Upper lobe of right lung (tissue), 1 donor: ENCODE measurements at places on chromosomes 4 and X. TPM values are rescaled to one million over a fixed set of nuclear protein-coding genes. Genes with fewer than 3 reads are reported as not detected.

AMOT gene
- total RNA-seq = 14.7 TPM

TASL gene
- total RNA-seq = 4.0 TPM

NEIL3 gene
- total RNA-seq = 0.52 TPM

C1QTNF7 gene
- total RNA-seq = 15.1 TPM

ODAM gene
- 2.8 TPM for total RNA-seq

F8A3 gene
- total RNA-seq = not detected

SULT1B1 gene
- 9.2 TPM for total RNA-seq

TMPRSS11F gene
- total RNA-seq = not detected

TNIP3 gene
- total RNA-seq = 2.3 TPM

LRIT3 gene
- total RNA-seq = 0.14 TPM

PDE6B gene
- 9.1 TPM for total RNA-seq

ERCC6L gene
- not detected for total RNA-seq

EPGN gene
- total RNA-seq = 2.8 TPM

GRCh38 chrX:39613482-39613995 lies 484.2 kb downstream of the BCOR start:
- DNase-seq = no peak

DNA sequence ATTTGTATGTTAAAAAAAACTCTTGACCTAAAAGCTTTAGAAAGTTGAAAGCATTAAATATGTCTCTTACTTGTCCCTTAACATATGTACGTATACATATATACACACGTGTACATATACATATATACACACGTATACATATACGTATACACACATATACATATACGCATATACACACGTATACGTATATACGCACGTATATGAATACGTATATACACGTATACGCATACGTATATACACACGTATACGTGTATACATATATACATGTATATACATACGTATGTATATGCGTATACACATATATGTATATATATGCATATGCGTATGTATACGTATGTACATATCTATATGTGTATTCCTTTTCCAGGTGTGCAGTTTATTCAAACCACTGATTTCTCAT lies 3.8 kb downstream of the KDM6A start:
- DNase-seq = no peak

DNA sequence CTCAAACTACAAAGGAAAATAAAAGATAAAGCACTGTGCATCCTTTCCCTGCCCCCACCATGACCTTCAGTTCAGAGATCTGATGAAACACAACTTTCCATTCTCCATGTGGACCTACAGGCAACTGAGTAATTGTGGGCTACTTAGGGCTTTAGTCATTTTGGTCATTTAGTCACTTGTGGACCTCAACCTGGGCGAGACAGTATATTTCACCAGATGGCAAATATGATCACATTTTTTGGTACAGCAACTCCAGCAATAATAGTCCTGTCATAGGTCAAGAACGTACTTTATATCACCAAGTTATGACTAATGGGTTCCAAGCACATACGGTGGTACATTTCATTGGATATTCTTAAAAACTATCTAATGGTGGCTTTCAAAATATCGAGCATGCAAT lies 141.2 kb downstream of the PDGFC start:
- no peak for DNase-seq

DNA sequence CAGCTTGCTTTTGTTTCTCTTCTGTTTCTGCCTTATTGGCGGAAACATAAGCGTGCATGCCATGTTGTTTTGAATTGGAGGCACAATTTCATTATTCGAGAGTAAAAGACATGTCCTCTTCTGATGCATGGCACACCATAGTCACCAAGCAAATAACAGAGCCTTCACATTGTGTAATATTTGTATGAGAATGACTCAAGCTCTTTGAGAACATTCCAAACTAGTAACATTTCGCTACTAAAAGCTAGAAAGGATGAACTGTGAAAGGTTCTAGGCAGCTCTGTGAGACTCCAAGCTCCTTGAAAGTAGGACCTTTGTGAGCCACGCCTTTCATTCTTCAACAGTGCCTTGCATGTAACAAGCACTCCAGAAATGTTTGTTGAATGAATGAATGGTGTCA lies 9.2 kb upstream of the ANXA3 start:
- DNase-seq = no peak

- no peak for DNase-seq
Observed at GRCh38 chr4:140047017-140047640, 106.9 kb downstream of the MAML3 start.

DNA sequence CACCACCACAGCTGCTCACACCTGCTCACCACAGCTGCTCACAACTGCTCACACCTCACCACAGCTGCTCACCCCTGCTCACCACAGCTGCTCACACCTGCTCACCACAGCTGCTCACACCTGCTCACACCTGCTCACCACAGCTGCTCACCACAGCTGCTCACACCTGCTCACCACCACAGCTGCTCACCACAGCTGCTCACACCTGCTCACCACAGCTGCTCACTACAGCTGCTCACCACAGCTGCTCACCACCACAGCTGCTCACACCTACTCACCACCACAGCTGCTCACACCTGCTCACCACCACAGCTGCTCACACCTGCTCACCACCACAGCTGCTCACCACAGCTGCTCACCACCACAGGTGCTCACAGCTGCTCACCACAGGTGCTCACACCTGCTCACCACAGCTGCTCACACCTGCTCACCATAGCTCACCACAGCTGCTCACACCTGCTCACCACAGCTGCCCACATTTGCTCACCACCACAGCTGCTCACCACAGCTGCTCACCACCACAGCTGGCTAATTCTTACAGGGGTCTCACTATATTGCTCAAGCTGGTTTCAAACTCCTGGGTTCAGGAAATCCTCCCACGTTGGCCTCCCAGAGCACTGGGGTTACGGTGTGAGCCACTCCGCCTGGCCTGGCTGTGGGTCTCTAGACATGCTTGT lies 30.4 kb upstream of the CPLX1 start:
- peak; percentile 40 for DNase-seq

DNA sequence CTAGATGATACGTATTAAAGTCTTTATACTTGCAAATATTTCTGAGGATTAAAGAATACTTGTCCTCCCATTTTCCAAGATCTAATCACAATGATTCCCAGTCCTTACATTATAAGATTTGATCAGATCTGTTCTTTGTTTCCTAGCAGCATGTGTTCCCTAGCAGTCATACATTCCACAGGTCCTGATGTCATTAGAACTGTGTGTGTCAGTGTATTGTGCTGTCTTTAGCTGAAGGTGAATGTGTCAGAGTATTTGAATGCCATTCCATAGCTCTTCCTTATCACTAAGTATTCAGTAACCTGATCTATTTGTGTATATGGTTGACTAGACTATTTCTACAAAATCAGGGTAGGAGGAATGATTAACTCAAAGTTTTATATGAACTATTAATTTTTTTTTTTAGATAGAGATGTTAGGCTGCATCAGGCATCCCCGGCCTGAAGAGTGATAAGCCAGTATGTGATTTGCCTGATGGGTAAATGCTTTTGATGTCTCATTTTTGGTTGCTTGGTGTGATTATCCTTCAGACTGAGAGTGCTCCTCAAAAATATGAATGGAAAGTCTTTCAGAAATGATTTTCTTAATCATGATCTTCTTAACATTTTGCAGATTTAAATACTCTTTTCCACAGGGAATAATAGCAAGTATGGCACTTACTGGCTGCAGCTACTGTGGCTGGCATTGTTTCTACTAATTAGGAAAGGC lies 4.4 kb downstream of the ADGRL3 start:
- DNase-seq = no peak

GRCh38 chr4:176638992-176639391 lies 153.7 kb downstream of the VEGFC start:
- DNase-seq = no peak

DNA sequence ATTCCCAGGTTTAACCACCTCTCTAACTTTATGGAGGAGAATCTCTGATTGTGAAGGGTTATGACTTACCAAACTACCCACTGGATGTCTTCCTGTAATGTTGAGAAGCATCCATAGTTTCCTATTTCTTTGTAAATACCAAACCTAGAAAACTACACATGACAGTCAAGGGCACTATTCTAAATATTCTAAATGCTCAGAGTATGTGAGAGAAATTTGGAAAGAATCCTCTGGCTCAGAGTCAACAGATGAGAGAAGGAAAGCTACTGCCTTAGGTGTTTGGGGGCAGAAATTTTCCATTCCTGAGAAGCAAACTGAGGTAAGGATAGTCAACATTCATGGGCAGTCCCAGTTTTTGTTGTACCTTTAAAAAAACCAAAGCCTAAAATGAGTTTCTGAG lies 155.8 kb downstream of the KCNIP4 start:
- no peak for DNase-seq

- DNase-seq = no peak
Observed at GRCh38 chr4:38500433-38500832, 163.6 kb upstream of the KLF3 start.

DNA sequence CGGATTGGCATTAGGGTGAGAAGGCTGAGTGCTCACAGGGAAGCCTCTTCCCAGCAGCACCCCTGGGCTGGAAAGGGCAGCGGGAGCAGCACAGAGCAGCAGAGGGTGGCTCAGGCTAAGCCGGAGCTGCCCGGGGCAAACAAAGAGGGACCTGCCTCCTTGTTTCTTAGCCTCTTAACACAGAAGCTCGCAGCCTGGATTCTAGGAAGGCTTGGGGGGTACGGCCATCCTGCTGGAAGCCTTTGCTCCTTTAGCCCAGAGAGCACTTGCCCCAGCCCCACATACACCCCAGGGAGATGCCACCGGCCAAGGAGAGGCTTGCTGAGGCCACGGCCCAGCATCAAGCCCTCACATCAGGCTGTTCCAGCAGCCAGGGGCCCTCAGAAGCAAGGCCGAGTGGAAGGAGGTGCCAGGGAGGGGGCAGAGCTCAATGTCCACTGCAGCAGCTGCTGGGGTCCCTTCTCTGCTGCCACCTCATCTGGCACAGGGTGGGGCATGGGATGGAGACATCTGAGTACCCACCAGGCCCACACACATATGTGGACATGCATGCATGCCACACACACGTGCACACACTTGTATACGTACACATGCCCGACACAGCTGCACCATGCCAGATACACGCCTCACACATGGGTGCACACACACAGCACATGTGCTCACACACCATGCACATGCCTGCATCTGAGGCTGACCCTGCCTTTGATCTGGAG lies 20.3 kb upstream of the SPON2 start:
- peak; percentile 60 for DNase-seq

DNA sequence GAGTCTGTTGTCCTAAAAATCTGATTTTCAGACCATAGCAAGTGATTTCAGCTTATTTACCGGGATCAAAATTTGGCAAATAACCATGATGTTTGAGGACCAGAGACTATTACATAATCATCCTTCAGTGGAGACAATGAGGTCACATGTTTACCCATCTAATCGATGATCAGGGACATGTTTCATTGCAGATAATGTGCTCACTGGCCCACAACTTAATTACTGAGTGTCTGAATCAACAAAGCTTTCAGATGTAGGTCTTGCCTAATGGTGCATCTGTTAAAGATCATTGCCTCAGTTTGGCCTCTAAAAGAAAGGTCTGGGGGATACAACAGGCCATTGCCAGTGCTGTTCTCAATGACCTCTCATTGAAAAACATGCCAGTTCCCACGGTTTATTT lies 42.8 kb upstream of the KLHL34 start:
- DNase-seq = no peak

DNA sequence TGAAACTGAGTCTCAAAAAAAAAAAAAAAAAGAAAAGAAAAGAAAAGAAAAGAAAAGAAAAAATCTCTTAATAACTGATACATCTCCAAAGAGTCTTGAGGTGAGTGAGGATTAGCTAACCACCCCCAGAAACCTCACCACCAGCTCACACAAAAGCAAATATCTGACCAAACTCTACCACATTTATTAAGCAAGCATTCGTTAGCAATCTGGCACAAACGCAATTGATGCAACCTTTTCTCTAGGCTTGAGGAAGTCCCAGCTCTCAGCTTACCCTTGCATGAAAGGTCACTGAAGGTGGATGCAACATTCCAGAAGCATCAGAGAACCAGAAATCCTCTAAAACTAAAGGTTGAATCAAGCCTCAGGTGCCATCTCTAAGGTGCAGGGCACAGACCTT lies 231.9 kb upstream of the BCOR start:
- DNase-seq = no peak

DNA sequence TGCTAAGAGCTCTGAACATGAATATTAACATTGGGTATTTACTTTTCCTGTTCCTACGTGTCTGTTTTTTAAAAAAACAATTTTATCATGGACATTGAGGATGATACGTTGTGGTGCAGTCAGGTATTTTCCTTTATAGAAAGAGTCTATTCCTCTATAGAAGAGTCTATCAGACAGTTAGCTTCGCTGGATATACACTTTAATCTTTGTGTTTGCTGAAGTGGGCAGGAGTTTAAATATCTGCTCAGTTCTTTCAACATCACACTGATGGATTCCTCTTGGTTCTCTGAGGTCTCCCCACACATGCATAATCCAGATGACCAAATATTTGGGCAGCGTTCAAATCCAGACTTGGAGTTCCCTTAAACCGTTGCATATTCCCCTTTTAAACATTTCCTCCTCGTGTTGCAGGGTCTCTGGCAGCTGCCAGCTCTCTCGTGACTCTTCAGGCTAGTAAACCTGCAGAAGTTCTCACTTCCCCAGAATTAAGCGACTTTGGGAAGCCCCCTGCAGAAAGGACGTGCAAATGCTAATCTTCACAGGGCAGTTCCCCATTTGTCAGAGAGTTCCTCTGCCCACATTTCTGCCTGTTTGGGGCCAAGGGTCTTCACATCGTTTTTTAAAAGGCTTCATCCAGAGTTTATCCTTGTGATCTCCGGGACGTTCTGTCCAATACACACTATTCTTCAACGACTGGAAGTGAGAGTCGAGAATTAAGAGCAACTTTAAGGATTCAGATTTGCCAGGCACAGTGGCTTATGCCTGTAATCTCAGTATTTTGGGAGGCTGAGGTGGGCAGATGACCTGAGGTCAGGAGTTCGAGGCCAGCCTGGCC lies 20.5 kb upstream of the DHRSX start:
- no peak for DNase-seq

- DNase-seq = no peak
Observed at GRCh38 chr4:41881981-41882624, 53.1 kb upstream of the TMEM33 start.

DNA sequence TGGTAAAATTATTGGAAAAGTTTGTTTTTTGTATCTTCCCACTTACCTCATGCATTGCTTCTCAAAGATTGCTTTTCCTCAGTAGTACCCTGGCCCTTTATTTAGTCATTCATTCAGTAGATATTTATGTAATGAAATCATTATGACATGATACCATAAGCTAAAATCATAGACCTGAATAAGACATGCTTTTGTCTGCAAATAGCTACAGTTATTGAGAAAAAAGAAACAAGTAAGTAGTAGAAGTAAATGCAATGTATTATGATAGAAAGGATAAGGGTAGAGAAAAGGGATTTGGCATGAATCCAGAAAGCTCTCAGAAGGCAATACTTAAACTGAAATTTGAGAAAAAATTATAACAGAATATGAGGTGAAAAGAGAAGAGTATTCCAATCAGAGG lies 352.5 kb downstream of the GPM6A start:
- no peak for DNase-seq

DNA sequence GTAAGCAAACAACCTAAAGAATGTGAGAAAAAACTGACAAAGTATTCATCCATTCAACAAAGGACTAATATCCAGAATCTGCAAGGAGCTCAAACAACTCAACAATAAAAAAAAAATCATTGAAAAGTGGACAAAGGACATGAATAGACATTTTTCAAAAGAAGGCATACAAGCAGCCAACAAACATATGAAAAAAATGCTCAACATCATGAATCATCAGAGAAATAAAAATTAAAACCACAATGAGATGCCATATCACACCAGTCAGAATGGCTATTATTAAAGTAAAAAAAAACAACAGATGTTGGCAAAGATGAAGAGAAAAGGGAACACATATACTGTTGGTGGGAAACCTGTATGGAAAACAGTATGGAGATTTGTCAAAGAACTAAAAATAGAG lies 120.7 kb upstream of the ADGRL3 start:
- DNase-seq = no peak

- DNase-seq = no peak
Observed at GRCh38 chrX:139776599-139776998, 68.6 kb upstream of the MCF2 start.
